ENCODE measurements at places on chromosomes 6 and 20.
A peak's percentile ranks its signal among the peaks of the same experiment; 100 is the strongest.

GRCh38 chr6:17820055-17820454 is 113.3 kb upstream of the NUP153 start:
- DNase-seq: peak; percentile 11

DNA sequence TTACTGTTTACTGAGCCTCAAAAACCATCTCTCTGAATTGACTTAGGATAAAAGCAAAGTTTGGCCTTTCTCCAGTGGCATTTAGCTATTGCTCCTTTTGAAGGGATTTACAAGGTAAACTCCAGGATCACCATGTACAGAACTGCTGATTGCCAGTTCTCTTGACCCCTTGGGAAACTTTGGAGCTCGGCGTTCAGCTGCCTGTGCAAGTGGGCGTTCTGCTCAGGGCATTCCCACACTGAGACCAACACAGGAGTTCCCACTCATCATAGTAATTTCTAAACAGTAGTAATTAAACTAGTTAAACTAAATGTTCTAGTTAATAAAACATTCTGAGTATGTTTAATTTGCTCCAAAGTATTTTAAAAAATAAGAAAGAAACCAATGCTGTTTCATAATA is 14.9 kb downstream of the KCNQ5 start:
- no peak for DNase-seq

DNA sequence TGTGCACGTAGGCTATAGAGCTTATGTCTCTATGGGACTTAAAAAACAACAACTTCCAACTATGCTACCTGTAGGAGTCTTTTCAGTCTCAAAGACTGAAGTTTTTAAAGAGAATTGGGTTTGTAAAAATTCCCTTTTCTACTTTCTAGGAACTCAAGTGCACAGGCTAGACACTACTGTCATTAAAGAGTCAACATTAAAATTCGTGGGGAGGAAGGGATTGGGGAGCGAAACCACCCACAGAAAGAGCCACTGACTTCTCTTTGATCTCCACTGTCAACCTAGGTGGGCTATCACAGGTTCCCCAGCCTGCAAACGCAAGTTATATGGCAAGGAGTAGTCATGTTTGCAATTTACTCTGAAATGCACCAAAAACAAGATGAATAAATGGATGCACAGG is 37.7 kb downstream of the ADTRP start:
- DNase-seq: no peak

- no peak for DNase-seq
Measured at GRCh38 chr20:60378620-60379019, 420.4 kb downstream of the CDH26 start.

- DNase-seq: no peak
Measured at GRCh38 chr6:121851056-121851455, 415.6 kb downstream of the GJA1 start.

DNA sequence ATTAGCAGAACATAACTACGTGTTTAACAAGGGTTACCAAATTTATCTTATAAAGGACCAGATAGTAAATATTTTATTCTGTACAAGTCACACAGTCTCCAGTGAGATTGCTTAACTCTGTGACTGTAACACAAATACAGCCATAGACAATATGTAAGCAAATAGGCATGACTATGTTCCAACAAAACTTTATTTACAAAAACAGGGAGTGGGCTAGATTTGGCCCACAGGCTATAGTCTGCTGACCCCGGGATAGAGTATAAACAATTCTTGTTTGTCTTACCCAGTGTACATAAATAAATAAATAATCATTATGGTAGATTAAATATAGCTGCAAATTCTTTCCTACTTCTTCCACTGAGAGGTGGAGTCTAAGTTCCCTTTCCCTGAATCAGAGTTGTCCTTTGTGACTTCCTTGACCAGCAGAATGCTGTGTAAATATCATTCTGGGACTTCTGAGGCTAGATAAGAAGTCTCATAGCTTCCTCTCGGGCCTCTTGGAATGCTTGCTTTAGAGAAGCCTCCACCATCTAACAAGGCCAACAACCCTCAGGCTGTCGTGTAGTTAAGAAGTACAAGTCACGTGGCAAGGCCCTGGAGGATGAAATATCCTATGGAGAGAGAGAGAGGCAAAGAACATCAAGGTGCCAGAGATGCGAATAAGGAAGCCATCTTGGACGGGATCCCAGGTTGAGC is 59.1 kb upstream of the TMEM244 start:
- no peak for DNase-seq

GRCh38 chr6:74610352-74610751 is 595.5 kb downstream of the COL12A1 start:
- DNase-seq: no peak

DNA sequence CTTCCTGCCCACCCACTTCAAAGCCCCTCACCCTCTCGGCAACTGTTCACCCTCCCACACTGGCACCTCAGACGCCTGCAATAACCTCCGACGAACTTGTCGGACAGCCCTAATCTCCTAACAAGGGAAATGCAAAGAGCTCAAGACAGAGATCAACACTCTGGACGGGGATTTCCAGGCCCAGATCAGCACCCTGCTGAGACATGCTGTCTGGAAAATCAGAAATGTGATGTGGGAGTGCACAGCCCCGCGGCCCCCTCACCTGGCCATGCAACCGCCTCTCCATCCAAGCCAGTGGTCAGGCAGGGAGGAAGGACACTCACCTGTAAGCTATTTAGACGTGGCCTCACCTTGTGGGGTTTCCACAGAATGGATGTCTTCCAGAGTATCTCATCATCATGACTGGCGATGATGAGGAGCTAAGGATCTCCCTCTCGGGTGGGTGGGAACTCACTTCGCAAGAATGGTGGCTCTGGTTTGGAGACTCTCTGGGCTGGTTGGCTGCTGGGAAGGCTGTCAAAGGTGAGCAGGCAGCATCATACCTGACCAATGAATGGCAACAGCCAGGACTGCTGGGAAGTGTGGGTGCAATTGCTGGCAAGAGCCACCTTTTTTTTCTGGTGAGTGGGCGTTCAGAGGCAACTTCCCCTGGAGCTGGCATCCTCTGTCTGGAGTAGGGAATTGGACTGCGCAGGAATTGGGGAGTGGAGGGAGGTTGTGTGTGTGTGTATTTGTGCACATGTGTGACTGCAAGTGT is 28.1 kb upstream of the ADTRP start:
- no peak for DNase-seq

Data from bone marrow (tissue), 2 donors.